ENCODE measurements at places on chromosomes 13 and 19.

DNA sequence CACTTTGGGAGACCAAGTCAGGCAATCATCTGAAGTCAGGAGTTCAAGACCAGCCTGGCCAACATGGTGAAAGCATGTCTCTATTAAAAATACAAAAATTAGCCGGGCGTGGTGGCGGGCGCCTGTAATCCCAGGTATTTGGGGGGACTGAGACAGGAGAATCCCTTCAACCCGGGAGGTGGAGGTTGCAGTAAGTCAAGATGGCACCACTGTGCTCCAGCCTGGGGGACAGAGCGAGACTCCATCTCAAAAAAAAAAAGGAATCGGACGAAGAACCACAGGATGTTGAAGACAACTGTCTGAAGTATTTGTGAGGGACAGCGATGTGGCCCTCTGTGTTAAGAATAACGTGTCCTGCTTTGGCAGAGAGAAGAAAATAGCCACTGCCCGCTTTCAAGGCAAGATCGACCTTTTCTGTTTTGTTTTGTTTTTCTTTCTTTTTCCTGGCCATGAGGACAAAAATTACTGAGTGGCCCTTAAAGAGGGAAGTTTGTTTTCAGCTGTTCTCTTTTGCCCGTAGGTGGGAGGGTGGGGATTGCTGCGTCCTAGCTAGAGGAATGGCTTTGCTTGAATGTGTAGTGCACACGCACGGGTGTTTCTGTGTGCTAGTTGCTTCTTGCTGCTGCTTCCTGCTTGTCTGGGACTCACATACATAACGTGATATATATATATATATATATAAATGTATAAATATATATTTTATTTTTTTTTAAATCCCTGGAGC lies 6.2 kb upstream of the PRKCG start:
- DNase-seq, result no peak

GRCh38 chr13:103976371-103976770 lies 910.2 kb upstream of the SLC10A2 start:
- no peak for DNase-seq

GRCh38 chr13:73693215-73693614 lies 441.0 kb downstream of the KLF12 start:
- no peak for DNase-seq

GRCh38 chr19:24073807-24074206 lies 13.2 kb upstream of the ZNF254 start:
- no peak for DNase-seq

- DNase-seq, result no peak
Observed at GRCh38 chr13:53368948-53369347, 340.3 kb downstream of the OLFM4 start.

DNA sequence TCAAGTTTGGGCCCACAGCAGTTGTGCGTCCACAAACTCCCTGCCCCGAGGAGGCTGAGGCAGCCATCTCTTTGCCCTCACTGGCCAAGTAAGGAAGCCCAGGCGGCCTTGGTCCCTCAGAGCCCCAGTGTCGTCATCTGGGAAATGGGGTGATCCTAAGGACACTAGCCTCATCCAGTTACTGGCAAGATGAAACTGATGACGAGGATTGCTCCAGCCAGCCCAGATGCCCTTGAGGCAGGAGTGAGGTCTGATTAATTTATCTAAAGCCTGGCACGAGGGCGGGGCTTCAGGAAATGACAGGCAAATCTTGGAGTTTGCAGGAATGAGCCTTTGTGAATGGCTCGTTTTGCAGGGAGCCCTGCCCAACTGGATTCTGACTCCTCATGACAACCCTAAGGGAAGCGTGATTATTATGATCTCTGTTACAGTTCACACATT lies 5.6 kb downstream of the LIPE start:
- no peak for DNase-seq

DNA sequence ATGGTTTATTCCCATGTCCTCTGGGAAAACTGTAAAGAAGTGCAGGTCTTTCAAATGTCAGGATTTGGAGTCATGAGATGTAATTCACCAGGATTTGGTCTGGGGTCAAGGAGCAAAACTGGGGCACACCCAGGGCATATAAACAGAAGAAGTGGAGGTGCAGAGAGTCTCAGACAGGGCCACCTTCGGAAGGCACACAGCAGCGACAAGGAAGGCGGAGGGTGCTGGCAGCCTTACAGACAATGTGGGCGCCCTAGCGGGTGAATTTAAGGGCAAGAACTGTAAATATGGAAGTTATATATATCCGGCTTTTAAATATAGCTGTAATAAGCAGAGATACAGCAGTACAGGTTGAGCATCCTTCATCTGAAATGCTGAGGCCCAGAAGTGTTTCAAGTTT lies 31.2 kb downstream of the DHRS12 start:
- DNase-seq, result no peak

All from stimulated activated CD8-positive, alpha-beta memory T cell treated with anti-CD3 and anti-CD28 coated beads, Interleukin-7, amount 100 ng/mL, for 48 hours (primary cell).